ENCODE measurements at places on chromosomes 1 and 21.

- no peak overlapping the region for H3K27ac ChIP-seq
- H3K36me3 ChIP-seq: no peaks in the 10 kb centered on the region
- peak; percentile 52 for DNase-seq
- no peak overlapping the region for H3K4me3 ChIP-seq
- H3K4me1 ChIP-seq: no peaks in the 10 kb centered on the region
These were observed 104.5 kb upstream of the FMN2 start for GRCh38 chr1:239987103-239987745.

DNA sequence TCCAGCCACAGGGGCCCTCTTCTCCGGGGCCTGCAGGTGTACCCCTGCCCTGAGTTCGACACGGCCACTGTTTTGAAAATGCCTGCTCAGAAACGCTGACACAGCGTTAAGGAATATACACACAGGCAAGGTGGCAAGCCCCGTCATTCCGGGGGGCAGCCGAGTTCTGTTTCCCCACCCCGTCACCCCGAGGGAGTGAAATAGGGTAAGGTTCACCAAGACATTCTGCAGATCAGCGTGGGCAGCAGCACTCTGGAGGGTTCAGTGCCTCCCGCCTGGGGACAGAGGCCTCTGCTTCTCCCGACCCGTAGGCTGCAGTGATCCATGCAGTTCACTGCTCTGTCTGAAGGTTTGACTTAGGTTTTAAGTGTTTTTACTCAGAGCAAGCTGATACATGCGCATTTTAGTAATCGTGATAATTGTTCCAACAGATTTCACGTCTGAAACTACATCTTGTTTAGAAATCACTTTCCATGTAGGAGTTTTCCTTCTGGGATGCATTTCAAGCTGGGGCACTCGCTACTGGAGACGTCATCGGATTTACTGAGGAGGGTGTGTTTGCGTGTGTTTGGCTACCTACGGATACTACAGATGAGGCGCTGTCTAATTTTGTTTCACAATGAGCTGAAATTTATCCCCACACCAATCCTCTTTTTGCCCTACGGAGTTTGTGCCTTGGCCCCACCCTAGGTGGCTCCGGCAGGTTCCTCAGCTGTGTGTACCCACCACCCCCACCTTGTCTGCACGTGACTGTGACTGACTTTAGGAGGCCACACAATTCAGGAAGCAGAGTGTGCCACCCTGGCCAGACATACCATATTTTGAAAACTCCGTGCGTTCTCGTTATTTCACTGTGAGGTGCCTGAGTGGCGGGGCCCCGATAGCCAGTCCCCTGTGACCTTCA lies 63.5 kb downstream of the AGPAT3 start:
- H3K4me3 ChIP-seq: no peak overlapping the region

GRCh38 chr1:228082918-228083870 lies 686 bp downstream of the ARF1 start:
- H3K27me3 ChIP-seq: no peaks in the 10 kb centered on the region
- peak overlapping the region; percentile 83 for H3K4me3 ChIP-seq
- peak; percentile 59 for DNase-seq
- H3K4me1 ChIP-seq: peaks cover 54% of the 10 kb centered on the region

DNA sequence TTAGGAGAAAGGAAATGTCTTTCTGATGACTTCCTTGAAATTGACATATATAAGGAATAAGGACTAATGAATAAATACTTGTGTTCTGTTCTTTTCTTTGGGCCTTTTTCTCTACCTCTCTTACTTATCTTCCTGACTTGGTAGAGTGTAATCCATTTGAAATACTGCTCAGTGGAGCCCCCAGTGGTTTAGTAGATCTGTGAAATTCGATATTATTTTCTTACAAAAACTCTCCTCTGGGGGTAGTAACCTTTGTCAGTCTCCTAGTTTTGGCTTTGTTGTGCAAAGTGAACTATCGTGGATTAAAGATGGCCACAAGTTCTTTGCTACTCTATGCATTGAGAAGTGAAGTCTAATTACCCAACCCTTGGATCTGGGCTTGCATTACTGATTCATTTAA lies 48.8 kb downstream of the DUSP10 start:
- no peak overlapping the region for H3K4me3 ChIP-seq
- H3K27me3 ChIP-seq: no peaks in the 10 kb centered on the region
- no peaks in the 10 kb centered on the region for H3K36me3 ChIP-seq
- H3K27ac ChIP-seq: no peak overlapping the region

DNA sequence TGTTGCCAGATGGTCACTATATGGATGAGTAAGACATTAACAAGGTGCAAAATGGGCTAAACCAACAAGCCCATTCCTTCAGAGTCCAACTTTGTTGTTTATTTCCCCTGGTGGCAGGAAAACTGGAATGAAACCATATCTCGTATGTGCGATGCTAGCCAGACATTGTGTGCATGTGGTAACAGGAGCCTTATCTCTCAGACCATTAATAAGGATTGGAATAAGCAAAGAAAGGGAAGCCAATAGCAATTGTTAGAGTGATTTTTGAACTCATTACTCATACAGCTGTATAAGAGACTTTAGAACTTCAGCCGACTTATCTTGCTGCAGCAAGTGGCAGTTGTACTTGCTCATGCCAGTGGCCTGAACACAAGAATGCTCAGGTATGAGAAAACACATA lies 30.0 kb upstream of the HMCN1 start:
- DNase-seq: no peak
- H3K27ac ChIP-seq: no peak overlapping the region
- H3K4me3 ChIP-seq: no peak overlapping the region
- no peaks in the 10 kb centered on the region for H3K36me3 ChIP-seq

- no peaks in the 10 kb centered on the region for H3K4me1 ChIP-seq
- DNase-seq: no peak
- H3K4me3 ChIP-seq: no peak overlapping the region
- no peak overlapping the region for H3K27ac ChIP-seq
- no peaks in the 10 kb centered on the region for H3K27me3 ChIP-seq
These were observed 120.7 kb downstream of the CNIH3 start for GRCh38 chr1:224736619-224737352.

- no peaks in the 10 kb centered on the region for H3K27me3 ChIP-seq
- no peak for DNase-seq
- H3K27ac ChIP-seq: no peak overlapping the region
- H3K36me3 ChIP-seq: no peaks in the 10 kb centered on the region
- no peaks in the 10 kb centered on the region for H3K4me1 ChIP-seq
These were observed 253.9 kb downstream of the DUSP10 start for GRCh38 chr1:221487781-221488524.

DNA sequence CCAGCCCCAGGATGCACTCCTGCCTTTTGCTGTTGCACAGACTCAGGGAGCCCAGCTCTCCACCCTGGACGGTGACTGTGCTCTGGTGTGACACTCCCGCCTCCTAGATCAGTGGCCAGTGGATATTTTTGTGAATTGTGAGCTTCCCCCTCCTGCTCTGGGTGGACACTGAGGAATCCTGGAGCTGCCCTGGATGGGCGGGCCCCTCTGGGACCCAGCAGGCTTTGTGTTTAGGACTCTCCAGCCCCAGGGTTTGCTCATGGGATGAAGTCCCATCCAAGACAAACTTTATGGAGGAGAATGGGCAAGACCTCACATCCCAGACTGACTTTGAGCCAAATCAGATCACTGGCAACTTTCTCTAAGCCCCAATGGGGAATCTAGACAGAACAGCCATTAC lies 16.1 kb downstream of the SLC6A9 start:
- H3K4me1 ChIP-seq: peaks cover 7% of the 10 kb centered on the region
- H3K27me3 ChIP-seq: no peaks in the 10 kb centered on the region
- H3K27ac ChIP-seq: no peak overlapping the region
- no peaks in the 10 kb centered on the region for H3K36me3 ChIP-seq

DNA sequence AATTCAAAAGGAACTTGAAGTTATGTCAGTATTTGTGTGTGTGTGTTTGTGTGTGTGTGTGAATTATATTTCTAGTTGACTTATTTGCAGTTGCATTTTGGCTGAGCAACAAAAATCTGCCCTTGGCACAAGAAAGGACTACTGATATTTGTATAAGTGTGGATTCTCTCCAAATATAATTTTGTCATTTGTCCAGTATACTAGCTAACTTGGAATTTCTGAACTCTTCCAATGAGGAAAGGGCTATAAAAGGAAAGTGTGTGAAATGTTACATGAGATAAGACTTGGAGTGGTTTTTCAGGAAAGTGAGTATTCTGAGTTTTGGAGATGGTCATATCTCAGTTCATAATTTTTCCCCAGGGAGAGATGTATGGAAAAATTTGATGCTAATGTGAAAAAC lies 1384.1 kb upstream of the B3GALT2 start:
- H3K4me3 ChIP-seq: no peak overlapping the region
- DNase-seq: no peak
- no peak overlapping the region for H3K27ac ChIP-seq

DNA sequence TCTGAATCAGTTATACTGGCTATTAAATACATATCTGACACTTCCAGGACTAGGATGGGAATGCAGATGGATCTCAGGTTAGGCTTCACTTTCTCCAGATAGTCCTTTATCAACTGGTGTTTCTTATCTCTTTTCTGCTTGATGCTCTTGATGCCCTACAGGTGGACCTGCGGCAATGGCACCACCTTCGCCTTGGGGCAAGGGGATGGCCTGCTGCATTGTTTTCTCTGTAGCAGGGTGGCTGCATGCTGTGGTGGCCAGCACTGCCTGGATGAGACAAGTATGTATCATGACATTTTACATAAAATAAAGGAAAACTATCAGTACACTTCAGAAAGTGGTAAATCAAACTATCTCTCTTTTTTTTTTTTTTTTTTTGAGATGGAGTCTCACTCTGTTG lies 217.7 kb upstream of the ZP4 start:
- H3K4me3 ChIP-seq: no peak overlapping the region
- no peaks in the 10 kb centered on the region for H3K4me1 ChIP-seq
- H3K36me3 ChIP-seq: no peaks in the 10 kb centered on the region
- H3K27me3 ChIP-seq: no peaks in the 10 kb centered on the region
- H3K27ac ChIP-seq: no peak overlapping the region

GRCh38 chr21:40143822-40144525 lies 276.7 kb downstream of the PCP4 start:
- H3K27ac ChIP-seq: no peak overlapping the region
- H3K4me3 ChIP-seq: no peak overlapping the region
- no peaks in the 10 kb centered on the region for H3K36me3 ChIP-seq
- no peaks in the 10 kb centered on the region for H3K4me1 ChIP-seq
- DNase-seq: peak; percentile 41

GRCh38 chr1:30812076-30812475 lies 54.5 kb upstream of the LAPTM5 start:
- no peaks in the 10 kb centered on the region for H3K36me3 ChIP-seq
- H3K4me3 ChIP-seq: no peak overlapping the region
- H3K27ac ChIP-seq: no peak overlapping the region
- peaks cover 40% of the 10 kb centered on the region for H3K4me1 ChIP-seq
- DNase-seq: no peak

GRCh38 chr1:209589863-209590262 lies 6.3 kb downstream of the CAMK1G start:
- H3K4me3 ChIP-seq: no peak overlapping the region
- H3K27me3 ChIP-seq: peaks cover 17% of the 10 kb centered on the region
- no peak overlapping the region for H3K27ac ChIP-seq
- H3K4me1 ChIP-seq: no peaks in the 10 kb centered on the region
- no peaks in the 10 kb centered on the region for H3K36me3 ChIP-seq
- no peak for DNase-seq

GRCh38 chr1:71047635-71048607 lies at the start of gene PTGER3:
Gene PTGER3, minus strand, starts transcription at chr1:71047816. Its CDS starts 239 bp downstream, at chr1:71047577.
- peak within 1 kb of the TSS; percentile 38 for H3K4me3 ChIP-seq
- DNase-seq: peak; percentile 81
- peaks cover 57% of the 10 kb centered on the region for H3K27me3 ChIP-seq
- H3K27ac ChIP-seq: peak within 1 kb of the TSS; percentile 26

DNA sequence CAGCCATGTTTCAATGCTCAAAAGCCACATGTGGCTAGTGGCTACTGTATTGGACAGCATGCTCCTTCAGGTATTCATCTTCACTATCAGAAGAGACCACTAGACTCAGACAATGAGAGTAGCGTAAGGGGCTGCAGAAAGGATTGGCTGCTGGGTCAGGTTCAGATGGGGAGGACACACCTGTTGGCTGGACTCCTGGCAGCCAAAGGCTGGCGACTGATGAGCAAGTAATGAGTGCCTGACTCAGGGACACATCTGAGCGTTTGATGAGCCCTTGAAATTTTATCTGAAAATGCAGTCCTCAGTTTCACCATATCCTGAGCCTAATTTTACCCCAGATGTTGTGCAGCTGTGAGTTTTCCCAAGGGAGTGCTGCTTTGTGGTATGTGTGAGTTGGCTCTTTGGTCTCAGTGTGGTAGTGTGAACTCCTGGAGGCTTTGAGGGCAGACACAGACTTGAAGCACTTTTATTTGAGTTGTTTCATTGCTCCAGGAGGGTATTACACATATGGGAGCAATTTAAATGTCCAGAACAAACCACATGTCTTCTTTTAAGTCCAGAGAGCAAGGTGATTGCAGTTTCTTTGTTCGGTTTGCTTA lies 9.6 kb downstream of the ST6GALNAC3 start:
- no peak for DNase-seq
- H3K36me3 ChIP-seq: no peaks in the 10 kb centered on the region
- no peak overlapping the region for H3K4me3 ChIP-seq
- H3K4me1 ChIP-seq: peaks cover 13% of the 10 kb centered on the region
- H3K27me3 ChIP-seq: no peaks in the 10 kb centered on the region

DNA sequence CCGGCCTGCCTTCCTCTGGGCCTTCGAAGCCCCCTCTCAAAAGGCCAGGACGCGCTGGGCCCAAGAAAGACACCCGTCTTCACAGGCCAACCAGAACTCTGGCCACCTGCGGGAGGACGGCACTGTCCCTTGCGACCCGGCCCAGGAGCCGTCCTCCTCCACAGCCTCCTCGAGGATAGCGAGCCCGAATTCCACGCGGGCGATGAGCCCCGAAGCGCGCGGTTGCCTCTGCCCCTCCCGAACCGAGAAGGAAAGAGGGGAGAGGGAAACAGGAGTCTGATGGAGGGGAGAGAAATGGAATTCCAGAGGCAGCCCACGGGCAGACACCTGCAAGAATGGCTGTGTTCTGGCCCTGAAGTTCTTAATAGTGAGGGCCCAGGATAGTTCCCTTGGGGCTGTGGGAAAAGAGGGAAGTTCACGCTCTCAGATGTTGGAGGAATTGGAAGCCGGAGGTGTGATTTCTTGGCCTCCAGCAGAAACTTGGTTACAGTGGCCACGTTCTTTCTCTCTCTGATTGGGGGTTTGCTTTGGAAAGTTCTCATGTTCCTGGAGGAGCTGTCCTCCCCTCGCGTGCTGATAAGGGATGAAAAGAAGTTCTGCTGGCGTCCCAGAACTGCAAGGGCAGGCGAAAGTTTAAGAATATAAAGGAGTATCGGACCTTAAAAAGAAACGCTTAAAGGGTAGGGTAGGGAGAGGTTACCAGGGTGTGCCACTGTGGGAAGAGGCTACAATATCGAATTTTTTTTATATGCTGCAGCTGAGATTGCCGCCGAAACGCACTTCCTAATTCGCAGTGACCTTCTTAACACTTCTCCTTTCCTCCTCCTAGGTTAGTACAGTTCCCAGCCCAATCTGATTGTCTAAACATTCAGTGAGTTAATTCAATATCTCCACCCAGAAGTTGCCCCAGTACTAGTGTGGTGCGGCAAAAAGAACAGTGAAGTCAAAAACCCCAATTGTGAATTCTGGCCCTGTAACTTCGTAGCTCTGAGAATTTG lies 5.8 kb upstream of the SLC44A5 start:
- peak overlapping the region; percentile 32 for H3K4me3 ChIP-seq
- H3K36me3 ChIP-seq: no peaks in the 10 kb centered on the region
- H3K27ac ChIP-seq: no peak overlapping the region
- H3K27me3 ChIP-seq: peaks cover 67% of the 10 kb centered on the region

Data from transverse colon (tissue), 4 donors.